ENCODE measurements at places on chromosomes 7 and 10.

DNA sequence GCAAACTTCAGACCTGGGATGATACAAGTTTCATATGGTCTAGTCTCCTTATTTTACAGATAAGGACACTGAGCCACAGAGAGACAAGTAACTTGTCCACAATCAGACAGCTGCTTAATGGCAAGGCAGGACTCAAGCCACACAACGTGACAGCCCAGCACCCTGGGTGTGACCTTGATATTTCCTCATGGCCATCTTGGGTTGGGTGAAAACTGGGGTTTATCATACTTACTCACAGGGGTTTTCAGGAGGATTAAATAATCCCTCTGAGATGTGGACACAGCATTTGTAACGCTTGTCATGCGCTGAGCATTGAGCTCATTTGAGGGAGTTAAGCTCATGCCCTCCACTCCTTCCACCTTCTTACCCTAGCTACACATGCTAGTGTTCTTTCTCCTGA lies 58.0 kb downstream of the ABLIM1 start:
- DNase-seq: no peak

DNA sequence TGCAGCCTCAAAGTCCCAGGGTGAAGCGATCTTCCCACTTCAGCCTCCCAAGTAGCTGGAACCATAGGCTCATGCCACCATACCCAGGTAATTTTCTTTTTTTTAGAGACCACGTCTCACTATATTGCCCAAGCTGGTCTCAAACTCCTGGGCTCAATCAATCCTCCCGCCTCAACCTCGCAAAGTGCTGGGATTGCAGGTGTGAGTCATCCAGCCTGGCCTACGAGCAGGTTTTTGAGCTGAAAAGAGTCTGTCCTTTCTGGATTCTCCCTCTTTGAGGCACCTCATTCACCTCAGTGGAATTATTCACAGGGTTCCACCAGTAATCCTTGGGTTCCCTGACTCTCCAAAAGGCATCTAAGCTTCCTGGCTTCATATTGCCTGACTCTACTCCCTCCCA lies 7.6 kb upstream of the LEP start:
- DNase-seq: no peak

DNA sequence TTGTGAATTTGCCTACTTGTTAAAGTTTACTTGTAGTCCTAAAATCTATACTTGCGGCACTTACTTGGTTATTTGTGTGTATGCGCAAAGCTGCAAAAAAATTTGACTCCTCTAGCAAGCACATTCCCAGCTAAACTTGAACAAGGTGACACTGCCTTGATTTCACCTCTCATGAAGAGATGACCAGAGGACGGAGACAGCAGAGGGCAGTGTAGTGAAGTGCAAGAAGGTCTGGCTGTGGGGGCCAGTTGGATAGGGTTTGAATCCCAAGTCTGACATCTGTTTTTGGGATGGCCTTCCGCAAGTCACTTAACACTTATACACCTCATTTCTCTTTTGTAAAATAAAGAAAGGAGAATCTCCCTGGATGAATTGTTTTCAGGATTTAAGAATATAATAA lies 15.7 kb downstream of the SLK start:
- DNase-seq: no peak

DNA sequence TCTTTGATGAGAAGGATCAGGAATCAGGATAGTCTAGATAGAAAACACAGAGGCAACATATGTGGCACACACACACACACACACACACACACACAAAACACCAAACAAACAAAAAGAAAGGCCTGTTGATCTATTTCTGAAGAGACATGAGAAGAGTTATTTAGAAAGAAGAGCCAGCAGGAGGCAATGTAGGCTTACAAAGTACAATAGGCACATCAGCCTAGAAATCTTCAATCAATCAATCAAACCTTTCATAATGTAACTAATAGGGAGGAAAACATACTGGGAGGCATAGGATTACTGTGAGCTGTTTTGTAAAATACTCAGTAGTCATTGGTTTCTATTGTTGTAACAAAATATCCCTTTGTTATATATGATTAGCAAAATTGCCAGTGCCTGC lies 47.3 kb upstream of the TES start:
- no peak for DNase-seq

GRCh38 chr7:85947767-85948166 lies 695.9 kb upstream of the GRM3 start:
- no peak for DNase-seq

DNA sequence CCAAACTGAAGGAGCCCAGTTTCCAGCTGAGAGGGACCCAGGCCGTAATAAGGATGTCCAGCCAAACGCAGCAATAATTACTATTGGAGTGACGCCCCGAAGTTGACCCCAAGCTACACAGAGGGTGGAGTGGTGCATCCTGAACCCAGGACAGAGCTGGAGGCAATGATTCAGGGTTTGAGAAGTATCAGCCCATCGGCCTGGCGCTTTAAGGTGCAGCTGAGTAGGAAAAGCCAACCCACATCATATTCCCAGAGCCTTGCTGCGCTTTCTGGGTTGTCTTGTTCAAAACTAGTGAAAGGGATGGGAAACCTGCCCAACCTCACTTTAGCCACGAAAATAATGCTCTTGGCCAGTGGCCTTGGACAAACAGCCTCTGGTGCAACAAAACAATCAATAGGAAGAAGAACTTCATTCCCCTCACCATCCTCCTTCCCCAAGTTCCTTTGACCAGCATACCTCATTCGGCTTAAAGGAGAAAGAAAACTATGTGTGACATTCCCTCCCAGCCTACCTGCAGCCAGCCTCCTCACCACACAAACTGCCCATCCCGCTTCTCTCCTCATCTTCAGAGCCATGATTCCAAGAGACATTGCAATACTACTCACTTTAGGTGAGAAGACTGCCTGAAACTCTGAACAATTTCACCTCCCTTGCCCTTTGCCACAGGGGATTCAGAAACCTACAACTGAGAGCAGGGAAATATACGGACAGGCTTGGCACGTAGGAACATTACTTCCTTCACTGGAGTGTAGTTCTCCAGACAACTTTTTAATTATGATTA lies 217.2 kb upstream of the MKLN1 start:
- DNase-seq: no peak

- no peak for DNase-seq
Observed at GRCh38 chr7:70480927-70481569, 650.9 kb upstream of the GALNT17 start.

- DNase-seq: no peak
Observed at GRCh38 chr7:116539879-116540278, 15.0 kb downstream of the CAV1 start.

DNA sequence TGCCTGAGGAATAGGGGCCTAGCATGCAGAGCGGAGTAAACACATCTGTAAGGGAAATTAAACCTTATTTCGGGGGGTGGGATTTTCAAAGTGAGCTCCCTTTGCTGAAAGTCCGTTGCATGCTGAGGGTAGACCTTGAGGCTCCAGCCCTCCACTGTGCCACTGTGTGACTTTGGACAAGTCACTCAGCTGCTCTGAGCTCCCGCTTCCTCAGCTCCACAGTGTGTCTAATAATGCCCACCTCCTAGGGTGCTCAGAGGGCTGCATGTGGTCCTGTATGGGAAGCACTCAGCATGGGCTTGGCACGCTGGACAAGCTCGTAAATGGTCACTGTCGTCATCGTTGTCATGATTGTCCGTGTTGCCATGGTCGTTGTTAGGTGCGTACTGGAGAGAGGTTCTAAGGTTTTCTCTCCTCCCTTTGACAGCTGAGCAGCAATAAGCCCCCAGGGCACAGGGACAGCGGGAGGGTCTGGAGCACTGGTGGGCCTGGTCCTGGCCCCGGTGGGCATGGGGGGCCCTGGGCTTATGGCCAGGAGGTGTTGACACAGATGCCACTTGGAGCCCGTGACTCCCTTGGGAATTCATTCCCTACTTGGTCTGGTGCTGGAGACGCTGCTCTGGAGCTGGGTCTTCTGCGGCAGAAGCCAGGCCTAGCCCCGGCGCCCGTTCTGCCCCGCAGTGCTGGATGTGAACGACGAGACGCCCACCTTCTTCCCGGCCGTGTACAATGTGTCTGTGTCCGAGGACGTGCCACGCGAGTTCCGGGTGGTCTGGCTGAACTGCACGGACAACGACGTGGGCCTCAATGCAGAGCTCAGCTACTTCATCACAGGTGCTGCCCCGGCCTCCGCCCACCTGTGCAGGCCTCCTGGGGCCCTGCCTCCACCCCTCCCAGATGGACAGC lies 13.1 kb downstream of the C10orf105 start:
- no peak for DNase-seq

- no peak for DNase-seq
Observed at GRCh38 chr10:50260791-50261281, 9.5 kb upstream of the ASAH2 start.

- no peak for DNase-seq
Observed at GRCh38 chr10:95566136-95566535, 5.0 kb upstream of the SORBS1 start.

- no peak for DNase-seq
Observed at GRCh38 chr10:86293396-86293791, 73.2 kb downstream of the GRID1 start.

- DNase-seq: no peak
Observed at GRCh38 chr7:50706469-50706937, 76.2 kb downstream of the GRB10 start.

GRCh38 chr7:120274482-120274881 lies 1.5 kb downstream of the KCND2 start:
- no peak for DNase-seq

DNA sequence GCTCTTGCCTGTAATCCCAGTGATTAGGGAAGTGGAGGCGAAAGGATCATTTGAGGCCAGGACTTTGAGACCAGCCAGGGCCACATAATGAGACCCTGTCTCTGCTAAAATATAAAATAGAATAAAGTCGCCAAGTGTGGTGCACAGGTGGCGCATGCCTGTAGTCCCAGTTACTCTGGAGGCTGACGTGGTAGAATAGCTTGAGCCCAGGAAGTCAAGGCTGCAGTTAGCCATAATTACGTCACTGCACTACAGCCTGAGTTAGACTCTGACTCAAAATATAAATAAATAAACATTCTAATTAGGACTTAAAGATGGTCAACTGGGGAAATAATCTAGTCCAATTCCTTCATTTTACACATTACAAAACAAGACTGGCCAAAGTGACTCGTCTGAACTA lies 768 bp downstream of the CHCHD2 start:
- peak; percentile 47 for DNase-seq

DNA sequence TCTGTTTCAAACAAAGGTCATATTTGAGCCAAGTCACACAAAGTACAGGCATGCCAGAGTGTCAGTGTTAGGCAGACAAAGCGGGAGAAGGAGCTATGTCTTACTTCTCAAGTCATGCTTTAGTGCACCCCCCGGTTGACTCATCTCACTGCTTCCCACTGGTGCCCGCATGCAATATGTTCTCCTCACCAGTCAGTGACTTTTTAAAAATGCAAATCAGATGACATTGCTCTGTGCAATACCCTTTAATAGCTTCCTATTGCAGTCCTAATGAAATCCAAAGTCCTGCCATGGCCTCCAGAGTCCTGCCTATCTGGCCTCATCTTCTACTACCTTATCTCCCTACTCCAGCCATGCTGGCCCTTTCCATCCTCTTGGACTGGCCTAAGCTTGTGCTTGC lies 429.1 kb downstream of the ACTR3B start:
- no peak for DNase-seq

DNA sequence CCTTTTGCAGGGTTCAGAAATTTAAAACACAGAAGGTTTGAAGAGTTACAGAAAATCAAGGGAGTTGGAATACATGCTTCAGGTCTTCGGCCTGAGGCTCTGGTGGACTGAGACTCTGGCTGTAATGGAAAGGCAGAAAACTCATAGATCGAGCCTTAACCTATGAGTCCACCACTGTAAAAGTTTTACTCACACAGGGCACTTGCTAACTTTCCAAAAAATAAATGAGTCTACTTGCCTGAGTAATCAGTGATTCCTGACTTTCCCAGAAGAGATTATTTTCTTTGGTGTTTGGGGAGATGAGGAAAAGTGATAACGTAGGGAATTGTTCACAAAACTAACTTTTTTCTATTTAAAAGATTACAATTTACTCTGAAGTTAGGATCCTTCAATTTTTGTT lies 108.0 kb downstream of the MBL2 start:
- DNase-seq: no peak

GRCh38 chr7:8115547-8116402 lies 146.2 kb downstream of the ICA1 start:
- DNase-seq: no peak

- no peak for DNase-seq
Observed at GRCh38 chr10:98458809-98459784, 12.4 kb upstream of the HPS1 start.

DNA sequence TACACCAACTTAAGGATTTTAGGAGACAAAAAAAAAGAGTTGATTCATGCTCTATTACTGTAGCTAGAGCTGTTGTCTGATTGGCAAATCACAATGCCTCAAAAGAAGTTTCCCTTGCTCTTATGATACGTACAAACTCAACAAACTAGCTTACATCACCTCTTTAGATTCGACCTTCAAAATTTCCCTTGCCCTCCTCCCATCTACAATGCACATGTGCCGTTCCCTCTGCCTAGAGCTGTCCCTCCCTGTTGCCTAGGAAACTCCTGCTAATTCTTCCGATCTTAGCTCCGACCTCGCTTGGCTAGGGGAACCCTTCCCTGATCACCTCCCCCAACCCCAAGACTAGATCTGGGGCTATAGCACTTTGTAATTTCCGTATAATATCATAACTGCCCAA lies 55.4 kb downstream of the MAP3K8 start:
- DNase-seq: no peak

- DNase-seq: no peak
Observed at GRCh38 chr7:116528008-116528789, 3.4 kb downstream of the CAV1 start.

DNA sequence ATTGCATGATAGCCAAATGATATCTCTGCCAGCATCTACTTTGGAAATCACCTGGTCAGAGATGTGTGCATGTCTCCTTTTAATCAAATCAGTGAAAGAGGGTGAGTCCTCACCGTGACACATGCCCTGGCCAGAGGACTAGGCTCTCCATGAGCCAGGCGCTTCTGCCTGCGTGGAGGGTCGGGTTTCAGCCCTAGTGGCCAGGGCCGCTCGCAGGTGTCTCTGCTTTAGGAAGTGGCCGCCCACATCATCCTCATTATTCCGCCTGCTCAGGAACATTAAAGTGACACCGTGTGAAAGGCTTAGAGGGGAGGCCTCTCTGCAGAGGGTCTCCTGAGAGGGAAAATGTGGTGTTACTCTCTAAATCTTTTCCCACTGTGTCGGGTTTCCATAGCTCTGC lies 173.6 kb upstream of the PRKCQ start:
- no peak for DNase-seq

GRCh38 chr10:62095181-62096122 lies 173.2 kb downstream of the RTKN2 start:
- no peak for DNase-seq

DNA sequence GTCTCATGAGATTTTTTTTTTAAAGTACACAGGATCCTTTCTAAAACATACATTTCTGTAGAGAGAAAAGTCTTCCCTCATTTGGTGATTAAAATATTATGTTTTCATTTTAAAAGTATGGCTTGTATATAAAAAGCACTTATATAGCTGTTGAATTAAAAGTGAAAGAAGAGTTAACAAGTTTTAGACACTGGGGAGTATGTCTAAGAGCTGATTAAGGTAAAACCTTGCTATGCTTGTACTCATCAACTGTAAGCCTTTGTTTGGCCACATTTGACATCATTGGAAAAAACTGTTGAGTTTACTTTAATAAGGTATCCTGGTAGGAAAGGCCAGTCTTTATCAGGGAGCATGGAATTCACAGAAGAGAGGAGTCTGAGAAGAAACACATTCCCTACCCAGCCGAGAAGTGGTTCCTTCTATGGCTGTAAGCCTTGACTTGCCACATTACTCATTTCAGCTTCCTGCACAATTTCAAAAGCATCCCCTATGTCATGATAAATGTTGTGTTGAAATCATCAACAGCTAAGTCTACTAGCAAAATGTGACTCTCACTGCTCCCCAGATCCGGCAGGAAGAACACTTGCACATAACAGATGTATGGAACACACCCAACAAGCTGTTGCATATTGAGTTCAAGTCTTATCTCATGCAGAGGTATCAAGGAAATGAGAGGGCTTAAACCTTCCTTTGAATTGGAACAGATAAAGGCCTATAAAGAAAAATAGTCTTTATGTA lies 171.8 kb upstream of the CDK1 start:
- DNase-seq: no peak

All from CD4-positive, alpha-beta T cell treated with Interferon gamma for 1 hour (primary cell).